Stimulated activated CD4-positive, alpha-beta T cell treated with anti-CD3 and anti-CD28 coated beads, Interleukin-1b, Interleukin-23, amount 100 ng/mL, for 1 hour (primary cell): ENCODE measurements at places on chromosomes 3 and 15.

- DNase-seq: no peak
These were observed 39.5 kb upstream of the TSEN2 start for GRCh38 chr3:12444582-12445471.

DNA sequence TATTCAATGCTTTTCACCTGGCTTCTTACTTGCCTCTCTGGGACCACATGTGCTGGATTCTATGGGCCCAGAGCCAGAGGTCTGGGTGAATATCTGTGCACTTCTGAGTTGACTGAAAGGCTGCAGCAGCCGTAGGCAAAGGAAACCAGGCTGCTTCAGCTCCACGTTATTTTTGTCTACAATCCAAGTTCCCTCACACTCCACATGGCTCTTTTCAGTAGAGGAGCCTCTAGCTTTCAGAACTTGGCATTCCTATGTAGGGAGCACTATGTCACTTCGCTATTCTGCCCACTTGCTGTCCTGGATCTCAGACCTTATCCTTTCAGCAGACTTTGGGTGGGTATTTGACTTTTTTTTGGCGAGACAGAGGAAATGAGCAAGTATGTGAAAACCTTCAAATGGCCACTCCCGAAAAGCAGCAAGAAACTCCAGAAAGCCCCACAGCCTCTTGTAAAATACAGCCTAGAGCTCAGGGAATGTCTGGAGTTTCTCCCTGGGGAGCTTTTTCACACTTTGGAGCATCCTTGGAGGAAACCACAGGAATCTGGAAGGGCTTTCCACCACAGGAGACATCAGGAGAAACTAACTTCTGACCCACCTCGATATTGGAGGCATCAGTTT is 80.9 kb downstream of the DUT start:
- no peak for DNase-seq

- DNase-seq: no peak
These were observed 66.3 kb downstream of the RUBCN start for GRCh38 chr3:197670361-197670760.

GRCh38 chr3:125083776-125084175 is 28.0 kb upstream of the HEG1 start:
- DNase-seq: no peak
